Cerebellar nuclear complex (tissue), 1 donor: ENCODE measurements at places on chromosomes 4 and X.

GRCh38 chr4:16705341-16705740 lies 193.1 kb downstream of the LDB2 start:
- no peak for DNase-seq

DNA sequence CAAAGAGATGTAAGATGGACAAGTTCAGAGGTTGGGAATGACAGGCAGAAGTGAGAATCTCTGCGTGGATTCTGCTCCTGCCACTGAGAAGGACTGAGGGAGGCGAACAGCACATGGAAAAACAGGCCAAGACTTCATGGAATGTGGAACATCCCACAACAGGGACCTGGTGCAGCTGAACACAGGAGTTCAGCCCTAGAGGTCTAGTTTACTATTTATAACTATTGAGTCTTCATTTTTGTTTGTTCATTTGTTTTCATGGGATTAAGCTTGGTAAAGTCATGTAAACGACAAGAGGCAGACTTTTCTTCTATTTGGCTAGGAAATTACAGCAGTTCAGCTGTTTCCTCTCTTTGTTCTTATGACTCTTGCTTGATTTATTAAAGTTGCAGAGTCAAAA lies 234.5 kb downstream of the MAML3 start:
- DNase-seq, result no peak

DNA sequence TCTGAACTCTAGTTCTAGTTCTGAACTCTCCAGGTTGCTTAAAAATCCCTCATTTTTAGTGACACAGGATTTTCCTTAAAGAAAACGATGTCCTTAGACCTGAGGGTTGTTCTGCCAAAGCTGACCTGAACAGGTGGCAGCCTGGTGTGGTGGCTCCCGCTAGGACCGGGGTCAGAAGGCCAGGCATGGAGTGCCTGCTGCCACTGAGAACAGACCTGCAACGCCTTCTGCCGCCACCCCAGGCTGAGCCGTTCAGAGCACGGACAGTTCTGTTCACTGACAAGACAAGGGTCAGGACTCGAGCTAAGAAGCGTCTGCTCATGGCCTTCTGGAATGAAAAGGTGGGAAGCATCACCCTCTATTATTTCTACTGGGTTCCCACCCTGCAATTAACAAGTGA lies 15.8 kb downstream of the DCTD start:
- no peak for DNase-seq

DNA sequence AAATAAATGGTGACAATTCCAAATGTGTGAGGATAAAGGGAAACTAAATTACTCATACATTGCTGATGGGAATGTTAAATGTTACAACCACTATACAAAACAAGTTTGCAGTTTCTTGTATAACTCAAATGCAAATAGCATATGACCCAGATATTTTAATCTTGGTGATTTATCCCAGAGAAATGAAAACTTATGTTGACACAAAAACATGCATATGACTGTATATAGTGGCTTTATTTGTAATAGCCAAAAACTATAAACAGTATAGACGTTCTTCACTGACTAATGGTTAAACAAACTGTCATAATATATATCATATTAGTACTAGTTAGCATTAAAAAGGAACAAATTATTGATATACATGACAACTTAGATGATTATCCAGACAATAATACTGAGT lies 619.2 kb downstream of the PDHA2 start:
- DNase-seq, result no peak

DNA sequence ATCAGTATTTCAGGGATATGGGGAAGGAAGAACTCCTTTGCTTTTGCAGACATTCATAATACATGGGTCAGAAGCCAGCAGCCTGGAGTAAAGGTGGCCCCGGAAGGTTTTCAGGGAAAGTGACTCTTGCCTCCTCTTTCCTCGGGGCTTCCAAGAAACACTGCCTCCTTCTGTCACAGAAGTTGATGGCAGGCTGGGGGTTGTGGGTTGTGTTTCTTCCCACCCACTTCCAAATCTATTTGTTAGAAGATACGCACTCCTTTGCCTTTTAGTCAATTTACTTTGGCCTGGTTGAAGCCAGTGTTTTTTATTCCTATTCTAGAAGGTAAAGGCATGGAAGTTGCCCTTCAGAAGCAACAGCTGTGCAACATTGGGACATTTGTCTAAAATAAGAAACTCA lies 19.7 kb downstream of the KIT start:
- DNase-seq, result no peak

DNA sequence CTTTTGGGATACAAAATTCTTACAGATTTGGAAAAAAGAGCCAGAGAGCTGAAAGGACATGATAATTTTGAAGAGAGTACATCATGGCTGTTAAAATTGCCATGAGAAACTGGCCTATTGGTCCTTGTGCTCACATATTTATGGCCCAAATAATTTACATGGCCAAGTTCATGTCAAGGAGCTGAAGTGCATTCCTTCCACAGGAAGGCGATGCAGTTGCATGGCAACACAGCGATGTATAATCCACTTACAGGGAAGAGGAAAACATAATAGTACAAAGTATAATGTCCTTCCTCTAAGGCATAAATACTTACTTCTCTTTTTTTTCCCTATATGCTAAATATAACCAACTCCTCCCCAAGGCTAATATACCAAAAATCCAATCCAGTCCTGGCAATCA lies 914.5 kb upstream of the AGA start:
- no peak for DNase-seq

- no peak for DNase-seq
Observed at GRCh38 chrX:96403446-96403845, 281.2 kb upstream of the DIAPH2 start.

GRCh38 chrX:9853307-9853706 lies 67.1 kb downstream of the SHROOM2 start:
- no peak for DNase-seq

- no peak for DNase-seq
Observed at GRCh38 chr4:26715636-26716242, 131.9 kb downstream of the TBC1D19 start.

DNA sequence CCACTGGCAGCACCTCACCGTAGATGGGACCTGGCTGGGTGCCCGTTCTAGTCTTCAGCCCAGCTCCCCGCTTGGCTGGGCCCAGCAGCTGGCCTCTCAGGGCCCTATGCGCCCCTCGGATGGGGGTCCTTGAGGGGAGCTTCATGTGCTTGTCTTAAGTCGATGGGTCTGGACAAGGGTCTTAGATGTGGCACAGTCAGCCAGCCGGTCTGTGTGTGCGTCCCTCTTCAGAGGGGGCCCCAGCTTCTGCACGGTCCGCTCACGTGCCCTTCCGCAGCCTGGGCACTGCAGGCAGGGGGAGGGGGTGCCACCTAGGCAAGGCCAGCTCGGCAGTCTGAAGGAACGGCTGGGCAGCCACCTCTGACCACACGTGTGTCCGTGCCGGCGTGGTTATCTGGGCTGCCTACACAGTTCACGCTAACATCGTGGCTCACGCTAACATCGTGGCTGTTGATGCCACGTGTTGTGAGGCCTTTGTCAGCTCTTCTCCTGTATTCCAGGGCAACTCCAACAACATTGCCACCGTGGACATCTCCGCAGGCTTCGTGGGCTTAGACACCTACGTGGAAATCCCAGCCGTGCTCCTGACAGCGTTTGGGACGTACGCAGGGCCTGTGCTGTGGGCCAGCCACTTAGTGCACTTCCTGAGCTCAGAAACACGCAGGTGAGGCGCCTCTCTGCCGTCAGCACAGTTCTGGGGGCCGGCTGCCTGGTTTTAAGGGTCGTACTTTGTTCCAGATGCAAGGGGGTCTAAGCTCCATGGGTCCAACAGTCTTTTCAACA lies 34.5 kb downstream of the PIGG start:
- no peak for DNase-seq

DNA sequence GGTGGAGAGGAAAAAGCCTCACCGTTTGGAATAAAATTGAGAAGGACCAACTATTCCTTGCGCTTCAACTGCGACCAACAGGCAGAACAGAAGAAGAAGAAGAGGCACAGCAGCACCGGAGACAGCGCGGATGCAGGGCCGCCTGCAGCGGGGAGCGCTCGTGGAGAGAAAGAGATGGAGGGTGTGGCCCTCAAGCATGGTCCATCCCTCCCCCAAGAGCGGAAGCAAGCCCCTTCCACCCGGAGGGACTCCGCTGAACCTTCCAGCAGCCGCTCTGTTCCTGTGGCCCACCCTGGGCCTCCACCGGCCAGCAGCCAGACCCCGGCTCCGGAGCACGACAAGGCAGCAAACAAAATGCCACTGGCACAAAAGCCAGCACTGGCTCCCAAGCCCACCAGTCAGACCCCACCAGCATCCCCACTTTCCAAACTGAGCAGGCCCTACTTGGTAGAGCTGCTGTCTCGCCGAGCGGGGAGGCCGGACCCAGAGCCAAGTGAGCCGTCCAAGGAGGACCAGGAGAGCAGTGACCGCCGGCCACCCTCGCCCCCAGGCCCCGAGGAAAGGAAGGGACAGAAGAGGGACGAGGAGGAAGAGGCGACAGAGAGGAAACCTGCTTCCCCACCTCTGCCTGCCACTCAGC lies 71.2 kb downstream of the AASDH start:
- DNase-seq, result no peak

GRCh38 chrX:119226446-119226845 lies 9.6 kb upstream of the PGRMC1 start:
- no peak for DNase-seq
